ENCODE measurements at places on chromosomes 12 and 14.

GRCh38 chr14:69318241-69318640, 58.3 kb downstream of the GALNT16 start:
- DNase-seq, result no peak

GRCh38 chr12:67344979-67345710, 76.0 kb downstream of the CAND1 start:
- no peak for DNase-seq

- DNase-seq, result no peak
These were observed 349 bp upstream of the FAM177A1 start for GRCh38 chr14:35045798-35046047.

DNA sequence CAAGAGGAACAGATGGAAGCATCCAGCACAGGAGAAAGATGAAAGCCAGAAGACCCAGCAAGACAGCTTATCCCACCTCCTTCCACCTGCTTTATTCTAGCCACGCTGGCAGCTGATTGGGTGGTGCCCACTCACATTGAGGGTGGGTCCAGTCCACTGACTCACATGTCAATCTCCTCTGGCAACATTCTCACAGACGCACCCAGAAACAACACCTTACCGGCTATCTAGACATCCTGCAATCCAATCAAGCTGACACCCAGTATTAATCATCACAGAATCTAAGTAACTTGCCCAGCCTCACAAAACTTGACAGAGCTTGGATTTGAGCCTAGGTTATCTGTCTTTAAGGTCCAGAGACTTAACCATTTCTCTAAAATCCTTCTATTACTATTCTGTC, 208.9 kb downstream of the PAH start:
- DNase-seq, result no peak
